ENCODE measurements at places on chromosomes 4 and X.

DNA sequence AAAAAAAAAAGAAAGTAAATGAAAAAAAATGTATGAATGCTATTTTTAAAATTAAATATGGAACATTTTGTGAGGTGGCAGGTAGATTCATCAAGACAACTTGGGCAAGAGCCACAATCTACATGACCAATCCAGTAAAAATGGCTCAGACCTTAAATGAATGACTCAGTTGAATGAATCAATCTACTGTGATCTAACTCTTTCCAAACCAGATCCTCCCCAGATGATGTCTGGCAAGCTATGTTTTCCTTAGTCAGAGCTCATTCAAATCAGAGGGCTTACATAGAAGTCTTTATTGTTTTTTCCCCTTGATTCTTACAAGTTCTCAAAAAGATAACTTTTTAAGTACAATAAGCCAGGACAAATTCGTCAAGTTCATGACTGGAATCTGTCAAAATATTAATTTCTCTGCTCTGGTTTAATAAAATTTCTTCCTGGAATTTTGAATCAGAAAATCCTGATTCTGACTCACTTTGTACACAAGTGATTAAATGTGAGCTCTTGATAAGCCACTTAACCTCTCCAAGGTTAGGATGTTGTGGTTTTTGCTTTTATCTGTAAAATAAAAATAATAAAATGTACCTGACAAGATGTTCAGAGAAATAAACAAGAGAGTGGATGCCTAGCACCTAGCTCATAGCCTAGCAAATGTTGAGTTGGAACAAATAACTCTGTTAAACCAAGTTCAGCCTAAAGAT lies 105.6 kb upstream of the SMIM31 start:
- no peak for DNase-seq

DNA sequence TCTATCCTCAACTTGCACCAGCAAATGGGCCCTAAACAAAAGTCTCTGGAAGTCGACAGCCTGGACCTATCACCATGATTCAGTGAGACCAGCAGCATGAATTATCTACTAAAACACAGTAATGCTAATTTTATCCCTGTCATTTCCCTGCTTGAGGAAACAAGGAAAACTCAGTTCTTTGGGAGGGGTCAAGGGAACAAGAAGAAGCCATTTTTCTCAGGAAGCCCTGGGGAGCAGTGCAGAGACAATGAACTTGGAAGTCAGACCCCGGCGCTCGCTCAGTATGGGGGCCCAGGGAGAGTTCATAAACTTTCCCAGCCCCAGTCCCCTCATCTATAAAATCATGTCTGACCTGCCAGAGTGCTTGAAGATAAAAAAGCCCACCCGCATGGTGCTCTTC lies 50.4 kb downstream of the DCTD start:
- no peak for DNase-seq

- no peak for DNase-seq
Observed at GRCh38 chr4:30258949-30259348, 461.2 kb upstream of the PCDH7 start.

GRCh38 chr4:139984471-139984870 lies 169.5 kb downstream of the MAML3 start:
- DNase-seq: no peak

- no peak for DNase-seq
Observed at GRCh38 chr4:128371876-128372275, 84.3 kb upstream of the PGRMC2 start.

- DNase-seq: no peak
Observed at GRCh38 chr4:145709336-145709735, 29.4 kb downstream of the C4orf51 start.

DNA sequence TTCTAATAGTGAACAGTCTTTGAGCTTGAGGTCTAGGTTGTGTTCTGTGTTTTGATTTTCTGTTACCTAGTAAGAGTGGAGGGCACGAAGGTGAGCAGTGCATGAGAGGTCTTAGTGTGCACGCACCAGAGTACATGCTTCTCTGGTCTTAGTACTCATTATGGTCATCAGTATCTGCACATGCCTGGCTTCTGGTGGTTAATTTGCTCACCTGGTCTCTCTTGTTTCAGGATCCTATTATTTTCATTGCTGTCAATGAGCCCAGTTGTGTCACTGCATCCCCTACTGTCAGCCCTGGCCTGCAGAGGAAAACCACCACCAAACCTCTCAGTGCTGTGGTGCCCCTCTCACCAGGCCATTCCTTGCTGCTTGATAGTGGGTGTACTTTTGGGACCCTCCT lies 54.8 kb downstream of the NSUN7 start:
- DNase-seq: no peak

- DNase-seq: no peak
Observed at GRCh38 chr4:59553721-59554091, 1646.4 kb upstream of the ADGRL3 start.

- no peak for DNase-seq
Observed at GRCh38 chr4:102527695-102528283, 26.6 kb downstream of the NFKB1 start.

- DNase-seq: no peak
Observed at GRCh38 chrX:18994713-18995112, 10.8 kb upstream of the PHKA2 start.

GRCh38 chr4:175705407-175705806 lies 106.7 kb downstream of the GPM6A start:
- peak; percentile 2 for DNase-seq

DNA sequence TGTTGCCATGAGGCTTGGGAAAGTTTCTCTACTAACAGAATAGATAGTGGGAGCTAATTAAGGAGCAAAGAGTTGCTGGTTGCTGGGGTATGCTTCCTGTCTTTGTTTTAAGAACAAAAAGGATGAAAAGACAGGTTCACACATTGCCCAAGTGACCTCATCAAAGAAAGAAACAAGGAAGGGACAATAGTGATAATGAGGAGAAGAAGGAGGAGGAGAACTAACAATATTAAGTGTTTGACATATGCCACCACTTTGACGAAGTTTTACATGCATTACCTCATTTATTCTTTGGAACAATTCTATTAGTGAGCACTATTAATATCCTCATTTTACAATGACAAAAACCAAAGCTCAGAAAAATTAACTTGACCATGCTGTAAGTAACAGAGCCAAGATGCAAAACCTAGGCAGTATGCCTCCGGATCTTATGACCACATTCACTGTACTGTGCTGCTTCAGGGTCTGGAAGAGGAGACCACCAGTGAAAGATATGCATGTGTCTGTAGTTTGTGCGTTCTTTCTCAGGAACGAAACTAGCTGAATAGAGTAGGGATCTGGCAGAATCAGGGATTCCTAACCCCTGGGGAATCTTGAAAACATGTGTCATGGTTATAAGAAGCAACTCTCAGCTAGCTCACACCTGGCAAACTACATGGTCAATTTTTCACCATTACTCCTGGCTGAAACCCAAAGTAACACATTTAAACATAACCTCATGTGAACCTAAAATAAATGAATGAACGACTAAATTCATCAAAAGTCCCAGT lies 83.8 kb downstream of the MOSPD2 start:
- DNase-seq: no peak

DNA sequence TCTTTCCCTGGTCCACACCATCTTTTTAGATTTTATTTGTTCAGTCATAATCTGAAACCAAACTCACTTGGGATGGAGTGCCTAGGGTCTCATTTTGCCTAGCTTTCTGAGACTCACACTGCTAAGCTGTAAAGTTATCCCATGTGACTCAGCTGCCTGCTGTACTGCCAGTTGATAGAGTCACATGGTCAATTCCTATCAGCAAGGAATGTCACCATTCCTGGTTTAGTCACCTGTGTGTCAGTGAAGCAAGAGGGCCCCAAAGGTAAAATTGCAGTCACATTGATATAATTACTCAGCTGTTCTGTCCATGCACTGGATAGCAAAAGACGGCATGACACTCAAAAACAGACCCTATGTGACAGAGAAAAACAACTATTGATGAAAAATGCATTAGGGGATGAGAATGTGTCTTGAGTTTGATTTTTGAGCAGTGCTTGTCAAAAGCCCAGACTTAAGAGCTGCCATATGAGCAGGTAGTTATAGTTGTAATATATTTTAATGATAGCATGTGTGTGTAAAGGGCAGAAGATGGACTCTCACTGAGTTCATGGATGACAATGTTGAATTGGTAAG lies 413.2 kb downstream of the PPARGC1A start:
- no peak for DNase-seq

- no peak for DNase-seq
Observed at GRCh38 chr4:81666491-81666890, 194.8 kb upstream of the RASGEF1B start.

DNA sequence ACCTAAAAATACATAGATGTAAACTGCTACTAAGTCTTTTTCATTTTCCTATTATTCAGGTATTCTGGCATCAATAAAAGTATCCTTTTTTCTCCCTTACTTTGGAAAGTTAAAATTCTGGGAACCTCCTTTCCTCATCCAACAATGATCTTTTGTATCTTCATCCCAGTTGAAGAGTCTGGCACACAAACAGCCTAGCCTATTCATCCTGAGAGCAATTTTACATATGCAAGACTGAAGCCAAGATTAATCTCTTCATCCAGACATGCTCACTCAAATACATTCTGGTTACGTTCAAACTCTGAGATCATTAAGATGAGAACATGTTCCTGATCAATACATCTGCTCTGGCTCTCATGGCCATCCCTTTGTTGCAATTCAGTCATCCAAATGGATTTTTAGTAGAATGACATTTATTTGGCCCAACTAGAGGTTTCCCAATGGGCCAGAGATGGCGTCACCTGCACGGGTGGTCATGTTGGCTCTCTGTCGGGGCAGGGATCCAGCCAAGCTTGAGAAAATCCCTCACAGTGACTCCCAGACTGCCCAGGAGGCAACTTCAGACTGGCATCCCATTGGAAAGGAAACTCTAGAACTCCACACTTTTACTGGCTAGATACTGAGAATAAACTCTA lies 135.3 kb upstream of the VCX2 start:
- DNase-seq: no peak

- DNase-seq: no peak
Observed at GRCh38 chr4:156962528-156962974, 9.0 kb downstream of the PDGFC start.

- no peak for DNase-seq
Observed at GRCh38 chr4:41373221-41373620, 116.5 kb downstream of the UCHL1 start.

- no peak for DNase-seq
Observed at GRCh38 chrX:71989768-71990426, 79.3 kb downstream of the NHSL2 start.

DNA sequence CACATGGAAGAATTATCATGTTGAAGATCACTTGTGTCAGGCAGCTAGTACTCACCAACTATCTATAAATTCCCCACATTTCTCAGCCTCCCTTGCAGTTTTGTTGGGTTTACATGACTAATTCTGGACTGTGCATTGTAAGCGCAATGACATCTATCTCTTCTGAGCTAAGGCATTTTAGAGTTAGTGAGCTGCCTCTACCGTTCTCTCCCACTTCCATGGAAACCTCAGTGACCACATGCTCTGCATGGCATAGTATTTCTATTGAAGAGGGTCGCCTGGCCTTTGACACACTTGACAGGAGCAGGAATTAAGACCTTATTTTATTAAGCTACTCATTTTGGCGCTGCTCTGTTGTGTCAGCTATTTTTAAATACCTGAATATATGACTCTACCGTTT lies 67.5 kb upstream of the NPY2R start:
- DNase-seq: no peak

DNA sequence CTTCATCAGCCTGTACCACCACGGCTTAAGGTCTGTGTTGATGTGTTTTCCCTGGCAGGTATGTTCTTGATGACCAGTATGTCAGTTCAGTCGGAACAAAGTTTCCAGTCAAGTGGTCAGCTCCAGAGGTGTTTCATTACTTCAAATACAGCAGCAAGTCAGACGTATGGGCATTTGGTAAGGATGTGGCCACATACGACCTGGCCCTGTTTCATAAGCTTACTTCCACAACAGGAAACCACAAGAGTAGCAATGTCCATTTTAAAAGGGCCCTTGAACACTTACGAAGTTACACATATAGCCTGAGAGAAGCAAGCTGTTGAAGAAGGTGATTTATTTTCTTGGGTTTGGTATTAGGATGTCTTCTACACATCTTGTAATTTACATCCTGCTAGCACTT lies 46.1 kb downstream of the BMX start:
- DNase-seq: no peak

- DNase-seq: no peak
Observed at GRCh38 chr4:76800902-76801301, 97.0 kb downstream of the SOWAHB start.

GRCh38 chrX:136662976-136663375 lies 15.0 kb downstream of the CD40LG start:
- no peak for DNase-seq

DNA sequence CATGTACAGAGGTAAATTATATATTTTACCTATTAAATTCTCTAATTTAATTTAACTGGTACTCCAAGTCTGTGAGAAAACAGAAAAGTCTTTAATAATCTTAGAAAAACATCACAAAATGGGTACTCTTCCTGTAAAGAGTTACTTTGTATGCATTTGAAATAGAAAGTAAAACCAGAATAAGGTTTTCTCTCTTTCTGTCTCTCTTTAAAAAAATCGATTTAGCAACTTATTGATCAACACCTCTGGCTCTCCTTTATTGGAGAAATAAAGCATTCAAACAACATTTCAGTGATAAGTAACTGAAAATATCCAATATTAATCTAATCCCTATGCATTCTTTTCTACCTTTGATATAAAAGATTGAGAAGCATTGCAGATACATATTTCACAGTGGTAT lies 27.4 kb downstream of the ATOH1 start:
- DNase-seq: no peak

DNA sequence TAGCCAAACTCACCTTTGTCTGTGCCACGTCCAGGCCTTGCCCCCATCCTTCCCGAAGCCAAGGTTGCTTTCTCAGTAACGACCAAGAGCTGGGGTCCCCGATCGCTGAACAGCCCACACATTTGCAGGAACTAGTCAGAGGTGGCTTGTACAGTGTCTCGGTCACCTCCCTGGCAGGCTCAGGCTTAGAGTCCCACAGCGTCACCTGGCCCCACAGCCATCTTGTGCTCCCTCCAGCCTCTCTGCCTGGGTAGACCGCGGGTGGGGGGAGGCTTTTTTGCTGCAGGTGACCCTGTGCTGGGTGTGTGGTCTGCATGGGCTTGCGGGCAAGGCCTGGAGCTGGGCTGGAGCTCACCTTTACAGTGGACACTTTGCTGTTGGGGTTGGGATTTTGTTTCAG lies 60.2 kb downstream of the PSAPL1 start:
- no peak for DNase-seq

DNA sequence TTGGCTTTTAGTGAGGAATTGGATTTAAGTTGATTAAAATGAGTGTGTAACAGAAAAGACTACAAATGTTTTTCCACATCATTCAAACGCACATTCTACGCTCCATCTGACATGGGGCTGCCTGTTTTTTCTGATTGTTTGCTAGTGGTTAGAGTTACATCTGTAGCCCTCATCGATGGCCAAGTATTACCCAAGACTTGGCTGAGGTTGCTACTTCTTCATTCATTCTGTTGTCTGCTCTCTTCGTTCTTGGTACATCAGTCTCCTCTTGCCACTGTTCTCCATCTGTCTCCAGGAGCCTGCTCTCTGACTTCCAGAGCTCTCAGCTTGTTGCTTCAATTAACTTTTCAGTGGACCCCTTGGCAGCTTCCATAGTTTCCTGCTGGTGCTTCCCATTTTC lies 1844.6 kb upstream of the TENM3 start:
- DNase-seq: no peak

- peak; percentile 2 for DNase-seq
Observed at GRCh38 chr4:140926672-140927071, 170.5 kb upstream of the TBC1D9 start.
